GM12865 (cell line): ENCODE measurements at places on chromosomes 2 and 18.

DNA sequence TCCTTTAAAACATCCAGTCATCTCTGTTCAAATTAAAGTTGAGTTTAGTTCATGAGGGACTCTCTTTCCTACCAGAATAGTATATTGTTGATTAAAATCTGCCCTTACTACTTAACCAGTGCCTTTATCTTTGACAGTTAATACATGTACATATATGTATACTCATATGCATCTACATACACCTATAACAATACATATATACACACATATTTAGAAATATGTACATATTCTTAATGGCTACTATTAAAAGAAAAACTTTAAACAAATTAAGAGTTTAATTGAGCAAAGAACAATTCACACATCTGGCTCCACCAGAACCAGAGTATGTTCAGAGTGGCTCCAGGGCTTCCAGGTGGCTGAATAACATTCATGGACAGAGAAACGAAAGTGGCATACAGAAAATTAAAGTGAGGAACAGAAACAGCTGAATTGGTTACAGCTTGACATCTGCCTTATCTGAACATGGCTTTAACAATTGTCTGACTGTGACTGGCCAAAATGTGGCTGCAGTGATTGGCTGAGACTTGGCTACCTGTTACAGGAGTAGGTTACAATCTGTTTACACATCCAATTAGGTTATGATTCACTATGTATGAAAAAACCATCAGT lies 38.8 kb downstream of the ZNF519 start:
- no peak for DNase-seq

DNA sequence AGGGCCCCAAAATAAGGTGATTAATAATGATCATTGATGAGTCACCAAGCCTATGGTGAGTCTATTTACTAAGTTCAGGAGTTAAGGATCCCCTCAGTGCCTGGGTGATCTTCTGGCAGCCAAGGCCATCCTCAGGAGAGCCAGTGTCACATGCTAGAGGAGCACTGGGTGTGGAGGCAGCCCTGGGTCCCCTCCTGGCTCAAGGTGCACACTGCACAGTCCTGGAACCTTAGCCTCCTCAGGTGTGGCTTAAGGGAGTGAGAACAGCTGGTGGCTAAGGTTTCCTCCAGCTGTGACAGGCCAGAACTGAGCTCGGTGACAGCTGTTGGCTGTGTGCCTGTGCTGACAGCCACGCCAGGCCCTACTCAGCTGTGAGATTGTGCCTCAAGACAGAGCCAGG lies 52.1 kb upstream of the ACAA2 start:
- peak; percentile 33 for DNase-seq

DNA sequence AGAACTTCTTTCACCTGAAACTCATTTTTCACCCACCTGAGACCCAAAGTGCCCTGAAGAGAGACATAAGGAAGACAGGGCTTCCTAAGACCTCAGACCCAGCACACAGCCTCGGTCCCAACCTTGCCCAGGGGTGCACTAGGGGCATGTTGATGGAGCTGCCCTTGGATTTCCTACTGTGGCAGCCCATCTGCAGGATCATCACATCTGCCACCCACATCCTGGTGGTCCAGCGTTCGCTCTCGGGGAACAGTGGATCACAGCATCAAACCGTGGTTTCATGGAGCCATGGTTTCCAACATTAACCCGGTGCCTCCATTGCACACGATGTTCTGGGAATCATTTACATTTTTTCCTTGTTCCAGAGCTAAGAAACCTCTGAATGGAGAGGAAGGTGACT lies 186.4 kb downstream of the TFCP2L1 start:
- no peak for DNase-seq

GRCh38 chr2:164560902-164561301 lies 60.4 kb downstream of the GRB14 start:
- DNase-seq = no peak

GRCh38 chr18:3015204-3015592 lies 2.3 kb upstream of the LPIN2 start:
- no peak for DNase-seq
